ENCODE measurements at places on chromosomes 2 and 18.

DNA sequence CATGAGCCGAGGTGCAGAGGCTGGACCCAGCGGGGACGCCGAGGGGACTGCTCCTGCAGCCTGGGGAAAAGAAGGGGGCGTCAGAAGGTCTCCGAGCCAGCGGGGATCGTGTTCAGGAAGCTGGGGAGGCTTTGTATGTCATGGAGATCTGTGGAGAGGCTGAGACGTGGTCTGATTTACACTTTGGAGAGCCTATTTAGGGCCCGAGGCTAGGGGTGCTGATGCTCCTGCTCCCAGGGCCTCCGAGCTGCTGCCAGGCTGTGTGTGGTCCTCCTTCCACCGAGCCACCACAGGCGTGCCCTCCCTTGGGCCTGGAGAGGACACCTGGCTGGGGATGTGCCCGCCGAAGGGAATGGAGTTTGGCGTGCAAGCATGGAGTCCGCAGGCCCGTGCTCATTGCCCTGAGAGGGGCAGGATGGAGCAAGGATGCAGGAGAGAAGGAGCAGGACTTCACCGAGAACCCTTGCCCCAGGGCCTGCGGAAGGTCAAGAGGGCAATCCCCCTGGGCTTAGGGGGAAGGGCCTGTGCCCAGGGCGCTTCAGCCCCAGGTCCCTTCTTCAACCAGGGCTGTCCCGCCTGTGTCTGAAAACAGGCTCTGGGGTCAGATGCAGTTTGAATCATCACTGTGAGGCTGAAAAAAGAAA lies 252.5 kb downstream of the VAPA start:
- no peak for DNase-seq

DNA sequence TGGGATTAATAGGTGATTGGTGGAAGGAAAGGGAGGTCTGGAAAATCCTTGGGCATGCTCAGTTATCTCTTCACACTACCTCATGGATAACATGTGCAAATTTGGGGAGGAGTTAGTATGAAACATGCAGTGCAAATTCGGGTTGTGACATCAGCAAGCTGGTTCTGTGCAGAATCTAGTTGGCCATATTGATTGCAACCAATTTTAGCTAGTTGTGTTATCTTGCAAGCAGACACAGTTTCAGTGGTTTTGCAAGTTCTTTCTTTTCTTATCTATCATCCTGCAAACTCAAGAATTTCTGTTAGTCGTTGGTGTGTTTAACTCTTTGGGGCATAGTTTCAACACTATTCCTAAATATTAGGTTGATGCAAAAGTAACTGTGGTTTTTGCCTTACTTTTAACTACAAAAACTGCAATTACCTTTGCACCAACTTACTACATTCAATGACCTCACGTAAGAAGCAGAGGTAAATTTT lies 135.4 kb downstream of the PTH2R start:
- no peak for DNase-seq

DNA sequence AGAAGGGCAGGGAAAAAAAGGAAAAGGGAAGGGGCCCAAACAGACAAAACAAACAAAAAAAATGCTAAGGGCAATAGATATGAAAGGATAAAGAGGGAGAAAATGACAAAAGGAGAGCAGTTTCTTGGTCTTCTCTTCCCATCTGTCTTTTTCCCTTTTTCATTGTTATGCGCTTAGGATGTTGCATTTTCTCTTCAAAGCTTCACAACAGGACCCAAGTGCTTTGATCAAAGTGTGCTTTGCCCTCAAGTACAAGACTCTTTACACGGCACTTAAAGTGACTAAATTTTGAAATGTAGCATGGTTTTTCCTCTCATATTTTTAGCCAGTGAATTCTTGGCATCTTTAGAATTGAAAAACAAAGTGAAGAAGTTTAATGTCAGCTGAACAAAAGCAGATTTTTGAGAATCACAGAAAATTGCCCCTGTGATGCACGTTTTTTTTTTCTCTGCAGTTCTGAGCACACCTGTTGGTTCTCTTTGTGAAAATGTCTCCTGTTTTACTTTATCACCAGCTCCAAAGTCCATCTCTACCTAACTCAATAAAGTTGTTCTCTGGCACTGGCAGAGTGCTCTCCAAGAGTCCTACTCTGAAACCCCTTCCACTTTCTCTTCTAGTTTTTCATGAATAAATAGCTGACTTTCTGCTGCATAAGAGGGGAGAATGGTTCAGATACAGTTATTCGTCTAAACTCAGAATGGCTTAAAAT lies 126.6 kb downstream of the KCNH7 start:
- peak; percentile 38 for DNase-seq

DNA sequence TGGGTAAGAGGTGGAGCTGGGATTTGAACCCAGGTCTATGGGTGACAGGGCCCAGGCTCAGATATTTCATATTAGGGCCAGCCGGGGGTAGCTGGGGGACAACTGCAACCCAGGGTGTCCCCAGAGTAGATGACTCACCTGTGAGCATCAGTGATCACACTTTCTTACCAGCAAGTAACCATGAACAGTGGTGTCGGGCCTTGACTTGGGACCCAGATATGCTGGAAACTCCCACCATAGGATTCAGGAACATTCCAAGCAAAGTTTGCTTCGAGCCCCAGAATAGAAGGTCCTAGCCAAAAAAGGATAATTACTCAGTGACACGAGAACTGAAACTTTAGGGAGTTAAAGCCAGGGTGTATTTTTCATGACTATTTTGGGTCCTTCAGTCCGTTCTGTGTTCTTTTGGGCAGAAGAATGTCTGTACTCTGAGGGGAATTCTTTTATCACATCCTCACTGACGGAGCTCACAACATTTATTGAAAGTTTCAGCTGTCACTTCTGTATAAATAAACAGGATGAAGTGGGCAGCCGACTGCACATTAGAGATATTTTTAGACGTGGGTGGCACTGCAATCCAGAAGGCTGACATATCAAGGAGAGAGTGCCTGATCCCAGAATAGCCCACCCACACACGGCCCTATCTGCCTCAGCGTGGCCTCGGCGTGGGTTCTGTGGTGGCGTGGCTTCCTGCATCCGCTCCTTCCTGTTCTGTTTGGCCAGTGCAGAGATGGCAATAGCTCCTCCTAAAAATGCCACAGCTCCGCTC lies 45.6 kb downstream of the RAMP1 start:
- no peak for DNase-seq

DNA sequence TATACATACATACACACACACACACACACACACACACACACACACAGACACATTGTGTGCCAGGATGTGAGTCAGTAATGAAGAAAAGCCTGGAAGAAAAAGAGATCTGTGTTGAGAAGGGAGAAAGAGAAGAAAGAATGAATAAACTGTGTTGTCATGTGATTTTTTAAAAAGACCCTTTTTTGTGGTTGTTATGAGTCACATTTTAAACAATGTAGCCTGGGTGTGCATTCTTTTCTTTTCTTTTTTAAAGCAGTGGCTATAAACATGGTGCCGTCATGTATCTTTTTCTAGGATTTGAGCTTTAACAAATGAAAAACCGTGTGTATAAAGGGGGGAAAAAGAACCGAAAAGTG lies 87.2 kb downstream of the NRP2 start:
- DNase-seq, result no peak

DNA sequence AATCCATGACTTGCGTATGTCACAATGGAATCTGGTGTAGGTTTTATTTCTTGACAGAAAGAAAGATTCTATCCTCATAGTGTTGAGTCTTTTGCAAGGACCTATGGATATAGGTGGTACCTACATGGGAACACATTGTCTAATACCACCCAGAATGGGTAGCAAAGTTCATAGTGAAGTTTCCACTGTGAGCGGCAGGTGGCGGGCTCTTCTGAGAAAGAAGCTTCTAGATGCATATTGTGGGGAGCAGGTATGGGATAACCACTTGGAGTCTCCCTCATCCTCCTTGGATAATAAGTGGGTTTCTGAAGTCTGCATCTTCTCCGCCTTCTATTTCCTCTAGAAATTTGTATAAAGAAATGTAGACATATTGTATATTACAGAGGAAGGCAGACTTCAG lies 44.9 kb downstream of the LINC00305 start:
- DNase-seq, result no peak

DNA sequence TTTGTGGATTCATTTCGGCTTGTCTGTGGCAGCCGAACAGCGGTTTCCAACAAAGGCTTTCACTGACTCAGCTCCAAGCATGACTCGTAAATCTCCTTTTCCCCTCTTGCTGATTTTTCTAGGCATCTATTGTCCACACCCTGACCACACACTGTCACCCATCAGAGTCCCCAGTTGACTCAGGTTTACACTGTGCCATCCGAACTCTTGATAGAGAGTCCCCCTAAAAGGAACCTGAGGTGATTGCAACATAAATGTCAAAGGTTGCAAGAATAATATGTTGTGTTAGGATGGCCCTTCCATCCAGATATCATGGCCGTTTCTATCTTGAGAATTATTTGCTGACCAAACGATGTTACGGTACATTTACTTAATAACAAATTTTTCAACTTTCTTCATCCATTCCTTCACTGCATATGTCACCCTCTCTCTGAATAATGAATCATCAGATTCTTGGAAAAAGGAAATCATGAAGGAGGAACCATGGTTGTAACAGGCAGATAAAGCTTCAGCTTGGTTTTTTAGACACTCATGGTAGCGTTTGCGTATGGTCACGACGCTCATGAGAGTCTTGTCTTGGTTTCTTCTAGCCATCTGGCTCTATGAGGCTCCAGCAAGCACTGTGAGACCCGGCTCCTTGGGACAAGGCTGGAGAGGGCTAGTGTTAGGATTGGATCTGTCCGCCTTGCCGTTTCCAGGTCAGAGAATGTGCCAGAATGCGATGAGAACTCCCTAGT lies 72.1 kb downstream of the NPAS2 start:
- DNase-seq, result no peak

- DNase-seq, result no peak
Observed at GRCh38 chr2:105739426-105739825, 5.3 kb upstream of the NCK2 start.

- no peak for DNase-seq
Observed at GRCh38 chr2:3212984-3213383, 164.6 kb downstream of the EIPR1 start.

Data from NT2/D1 (cell line).